Bronchial epithelial cell (primary cell): ENCODE measurements at places on chromosomes 6 and 20.

GRCh38 chr20:63156221-63156671 lies 59.7 kb downstream of the YTHDF1 start:
- DNase-seq: no peak

GRCh38 chr6:89260310-89260709 lies 43.2 kb upstream of the GABRR1 start:
- DNase-seq: no peak

- DNase-seq: no peak
Observed at GRCh38 chr6:26019967-26020328, 57.3 kb downstream of the TRIM38 start.

- DNase-seq: no peak
Observed at GRCh38 chr20:50358971-50359370, 151.2 kb upstream of the PTPN1 start.

DNA sequence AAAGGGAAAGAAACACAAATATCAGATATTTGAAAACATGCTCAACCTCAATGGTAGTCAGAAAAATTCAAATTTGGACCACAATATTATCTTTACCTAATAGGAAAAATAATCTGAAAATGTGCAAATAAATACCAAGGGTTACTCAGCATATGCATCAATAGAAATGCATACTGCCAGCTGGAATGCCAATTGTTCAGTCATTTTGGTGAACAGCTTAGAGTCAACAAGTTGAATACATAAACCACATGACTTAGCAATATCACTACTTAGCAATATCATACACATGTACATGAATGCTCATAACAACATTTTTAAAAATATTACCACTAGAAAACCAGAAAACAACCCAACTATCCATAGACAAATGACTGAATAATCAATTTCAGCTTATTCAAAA lies 212.7 kb downstream of the PTPRK start:
- peak; percentile 54 for DNase-seq

DNA sequence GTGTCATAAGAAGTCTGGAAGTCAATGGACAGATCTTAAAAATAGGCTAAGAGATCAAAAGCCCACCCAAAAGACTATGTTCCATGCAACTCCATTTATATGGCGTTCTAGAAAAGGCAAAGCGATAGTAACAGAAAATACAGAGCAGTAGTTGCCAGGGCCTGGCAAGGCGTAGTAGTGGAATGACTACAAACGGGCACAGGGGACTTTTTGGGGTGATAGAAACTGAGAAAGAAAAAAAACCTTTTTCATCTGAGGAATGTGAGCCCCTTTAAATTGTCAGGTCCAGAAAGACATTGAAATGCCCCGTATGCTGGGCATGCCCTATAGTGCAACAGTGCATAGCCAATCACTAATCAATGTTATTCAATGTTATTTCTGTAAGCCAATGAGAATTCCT lies 47.2 kb upstream of the FAM50B start:
- DNase-seq: no peak

DNA sequence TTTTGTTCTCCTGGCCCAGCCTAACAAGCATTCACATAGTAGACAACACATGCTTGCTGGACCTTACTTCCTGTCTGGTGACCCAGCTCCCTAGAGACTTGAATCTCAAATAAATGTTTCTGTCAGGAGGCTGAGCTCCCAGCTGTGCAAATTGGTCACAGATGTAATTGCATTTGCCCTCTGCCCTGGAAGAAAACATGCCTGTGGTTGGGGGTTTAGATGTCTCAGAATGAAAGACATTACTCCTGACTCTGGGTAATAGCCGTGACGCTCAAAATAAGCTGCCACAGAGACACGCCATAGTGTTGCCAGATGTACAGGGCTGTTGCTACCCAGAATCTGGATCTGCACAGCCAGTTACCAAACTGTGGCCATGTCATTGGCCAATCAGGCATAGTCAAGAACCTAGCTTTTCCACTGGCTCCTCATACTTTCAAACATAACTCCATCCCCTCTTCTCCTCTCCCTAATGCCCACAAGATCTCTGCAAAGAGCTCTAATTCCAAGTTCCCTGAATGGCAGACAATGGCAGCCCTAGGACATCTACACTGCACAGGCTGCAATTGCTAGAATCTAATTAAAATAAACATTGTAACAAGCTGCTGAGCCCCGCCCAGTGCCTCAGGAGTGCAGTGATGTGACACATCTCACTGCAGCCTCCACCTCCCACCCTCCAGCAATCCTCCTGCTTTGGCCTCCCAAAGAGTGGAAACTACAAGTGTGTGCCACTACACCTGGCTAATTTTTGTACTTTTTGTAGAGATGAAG lies 32.8 kb upstream of the GMPR start:
- DNase-seq: no peak

GRCh38 chr6:125197795-125198269 lies 44.3 kb downstream of the TPD52L1 start:
- DNase-seq: peak; percentile 68

DNA sequence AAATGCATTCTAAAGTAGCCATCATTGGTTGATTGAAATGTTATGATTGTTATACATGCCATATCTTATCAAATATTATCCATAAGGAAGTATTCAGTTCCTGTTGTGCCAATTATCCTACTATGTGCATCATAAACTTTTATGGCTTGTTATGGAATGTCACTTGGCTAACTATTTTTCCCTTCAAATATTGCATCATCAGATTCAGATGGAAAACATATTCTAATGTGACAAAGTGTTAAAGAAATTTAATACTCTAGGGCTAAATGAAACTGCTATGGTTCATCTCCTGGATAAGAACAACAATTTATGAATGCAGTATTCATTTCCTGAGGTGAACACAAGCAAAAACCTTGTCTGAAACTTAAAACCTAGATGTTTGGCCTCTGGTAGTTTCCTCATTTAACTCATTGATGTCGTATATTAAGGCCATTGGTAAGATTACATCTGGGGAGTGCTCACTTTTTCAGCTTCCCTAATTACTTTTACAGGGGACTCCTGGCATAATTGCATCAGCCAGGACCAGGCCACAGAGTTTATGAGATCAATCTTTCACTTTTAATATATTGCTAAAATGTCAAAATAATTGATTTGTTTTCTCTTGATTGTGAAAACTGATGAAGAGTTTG lies 134.9 kb upstream of the CEP162 start:
- DNase-seq: no peak

- no peak for DNase-seq
Observed at GRCh38 chr6:48813836-48814235, 649.2 kb downstream of the MMUT start.

DNA sequence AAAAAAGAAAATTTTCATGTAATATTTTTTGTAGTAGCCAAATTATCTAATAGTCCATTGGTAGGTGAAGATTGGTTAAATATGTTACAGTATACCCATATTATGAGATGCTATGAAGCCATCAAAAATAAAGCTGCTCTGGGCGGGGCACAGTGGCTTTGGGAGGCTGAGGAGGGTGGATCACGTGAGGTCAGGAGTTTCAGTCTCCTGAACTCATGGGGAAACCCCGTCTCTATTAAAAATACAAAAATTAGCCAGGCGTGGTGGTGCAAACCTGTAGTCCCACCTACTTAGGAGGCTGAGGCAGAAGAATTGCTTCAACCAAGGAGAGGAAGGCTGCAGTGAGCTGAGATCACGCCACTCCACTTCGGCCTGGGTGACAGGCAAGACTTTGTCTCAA lies 360.5 kb downstream of the KIF16B start:
- DNase-seq: no peak

GRCh38 chr6:11139051-11139960 lies 27.8 kb upstream of the ERVFRD-1 start:
- peak; percentile 99 for DNase-seq

DNA sequence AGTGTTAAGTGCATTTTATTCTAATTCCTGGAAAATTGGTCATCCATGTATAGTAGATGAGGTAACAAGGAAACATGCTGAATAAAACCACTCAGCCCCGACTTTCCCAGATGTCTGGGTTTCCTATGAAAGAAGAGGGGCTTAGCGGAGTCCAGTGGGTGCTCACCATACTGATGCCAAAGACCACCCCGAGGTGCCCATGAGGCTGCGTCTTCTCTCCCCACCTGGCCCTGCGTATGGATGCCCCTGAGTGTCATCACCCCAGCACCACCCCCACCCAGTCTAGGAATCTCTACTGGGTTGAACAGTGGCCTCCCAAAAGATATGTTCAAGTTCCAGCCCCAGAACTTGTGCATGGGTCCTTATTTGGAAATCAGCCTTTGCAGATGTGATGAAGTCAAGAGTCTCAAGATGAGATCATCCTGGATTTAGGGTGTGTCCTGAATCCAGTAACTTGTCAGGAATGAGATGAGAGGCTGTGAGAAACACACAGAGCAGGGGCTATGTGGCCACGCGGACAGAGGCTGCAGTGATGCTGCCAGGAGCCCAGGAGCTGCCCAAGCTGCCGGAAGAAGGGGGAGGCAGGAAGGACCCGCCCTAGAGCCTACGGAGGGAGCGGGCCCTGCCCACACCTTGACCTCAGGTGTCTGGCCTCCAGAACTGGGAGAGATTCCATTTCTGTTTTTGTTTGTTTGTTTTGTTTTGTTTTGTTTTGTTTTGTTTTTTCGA lies 124.6 kb upstream of the CDH4 start:
- peak; percentile 51 for DNase-seq

- peak; percentile 39 for DNase-seq
Observed at GRCh38 chr6:163554663-163555062, 140.1 kb downstream of the QKI start.

DNA sequence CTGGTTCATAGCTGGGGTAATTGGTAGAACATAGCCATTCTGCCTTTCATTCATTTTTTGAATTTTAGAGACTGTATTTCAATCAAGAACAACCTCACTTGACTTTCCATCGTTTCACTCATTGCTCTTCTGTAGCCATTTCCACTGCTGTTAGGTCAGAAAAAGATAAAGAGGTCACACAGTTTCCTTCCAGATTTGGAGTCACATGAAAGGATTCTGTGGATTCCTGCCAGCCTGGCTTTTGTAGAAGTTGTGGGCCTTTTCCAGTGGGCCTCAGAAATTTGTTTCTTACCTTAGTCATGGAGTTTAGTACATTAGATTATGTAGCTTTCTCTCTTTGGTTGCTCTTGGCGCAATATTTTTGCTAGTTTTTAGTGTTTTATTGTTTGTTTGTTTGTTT lies 157.8 kb downstream of the SASH1 start:
- no peak for DNase-seq

GRCh38 chr20:63217706-63218105 lies 1.8 kb upstream of the YTHDF1 start:
- no peak for DNase-seq

- no peak for DNase-seq
Observed at GRCh38 chr6:43967719-43968091, 159.5 kb downstream of the MRPL14 start.

DNA sequence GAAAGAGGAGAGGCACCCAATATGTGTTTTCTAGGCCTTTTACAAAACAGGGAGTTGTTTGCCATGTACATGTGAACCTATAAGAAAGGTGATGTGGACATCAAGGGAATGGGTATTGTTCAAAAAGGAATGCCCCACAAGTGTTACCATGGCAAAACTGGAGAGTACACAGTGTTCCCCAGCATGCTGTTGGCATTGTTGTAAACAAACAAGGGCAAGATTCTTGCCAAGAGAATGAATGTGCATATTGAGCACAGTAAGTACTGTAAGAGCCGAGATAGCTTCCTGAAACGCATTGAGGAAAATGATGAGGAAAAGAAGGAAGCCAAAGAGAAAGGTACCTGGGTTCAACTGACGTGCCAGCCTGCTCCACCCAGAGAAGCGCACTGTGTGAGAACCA lies 13.1 kb downstream of the QRSL1 start:
- no peak for DNase-seq

DNA sequence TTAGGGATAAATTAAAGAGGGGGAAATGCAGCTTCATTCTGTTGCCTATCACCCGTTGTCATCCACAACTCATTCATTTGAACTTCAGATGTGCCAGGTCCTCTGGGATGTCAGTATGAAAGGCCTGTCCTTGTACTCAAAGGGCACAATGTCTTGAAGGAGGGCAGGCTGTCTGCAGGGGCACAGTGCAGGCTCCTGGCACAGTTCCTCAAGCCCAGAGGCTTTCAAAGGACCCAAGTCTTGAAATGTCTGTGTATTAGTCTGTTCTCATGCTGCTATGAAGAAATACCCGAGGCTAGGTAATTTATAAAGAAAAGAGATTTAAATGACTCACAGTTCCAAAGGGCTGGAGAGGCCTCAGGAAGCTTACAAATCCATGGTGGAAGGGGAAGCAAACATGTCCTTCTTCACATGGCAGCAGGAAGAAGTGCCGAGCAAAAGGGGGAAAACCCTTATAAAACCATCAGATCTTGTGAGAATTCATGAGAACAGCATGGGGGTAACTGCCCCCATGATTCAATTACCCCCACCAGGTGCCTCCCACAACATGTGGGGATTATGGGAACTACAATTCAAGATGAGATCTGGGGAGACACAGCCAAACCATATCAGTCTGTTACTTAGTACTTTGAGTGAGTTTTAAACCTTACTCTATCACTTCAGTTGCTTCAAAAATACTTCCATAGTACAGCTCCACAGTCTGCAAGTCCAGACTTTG lies 9.4 kb downstream of the SNX9 start:
- peak; percentile 37 for DNase-seq

DNA sequence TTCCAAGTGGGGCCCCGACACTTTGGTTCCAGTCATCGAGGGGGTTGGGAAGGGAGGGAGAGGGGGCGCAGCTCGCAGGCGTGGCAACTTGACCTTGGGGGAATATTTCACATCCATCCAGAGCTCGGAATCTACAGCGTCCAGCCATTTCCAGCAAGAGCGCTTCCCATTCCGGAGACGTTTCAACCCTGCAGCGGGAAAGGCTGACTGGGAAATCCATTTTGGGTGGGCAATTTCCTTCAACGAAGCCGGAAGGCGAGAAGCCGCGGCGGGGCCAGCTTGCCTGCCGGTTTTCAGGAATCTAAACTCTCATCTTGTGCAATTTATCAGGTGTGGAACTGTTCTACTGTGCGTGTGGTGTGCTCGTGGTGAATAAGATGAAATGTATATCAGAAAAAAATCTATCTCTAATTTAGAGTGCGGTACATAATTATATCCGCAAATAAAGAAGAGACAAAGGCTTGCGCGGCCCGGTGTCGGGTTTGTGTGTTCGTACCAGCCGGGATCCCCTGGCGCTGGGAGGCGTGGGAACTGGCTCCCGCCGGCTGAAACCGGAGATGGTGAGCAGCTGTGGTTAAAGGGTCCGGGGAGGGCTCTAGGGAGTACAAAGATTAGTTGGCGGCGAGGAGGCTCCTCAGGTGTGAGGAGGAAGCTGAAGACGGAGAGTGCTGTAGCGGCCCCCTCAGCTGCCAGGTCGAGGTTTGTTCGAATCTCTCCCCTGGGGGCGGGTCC lies 4.8 kb downstream of the SLC32A1 start:
- DNase-seq: no peak

DNA sequence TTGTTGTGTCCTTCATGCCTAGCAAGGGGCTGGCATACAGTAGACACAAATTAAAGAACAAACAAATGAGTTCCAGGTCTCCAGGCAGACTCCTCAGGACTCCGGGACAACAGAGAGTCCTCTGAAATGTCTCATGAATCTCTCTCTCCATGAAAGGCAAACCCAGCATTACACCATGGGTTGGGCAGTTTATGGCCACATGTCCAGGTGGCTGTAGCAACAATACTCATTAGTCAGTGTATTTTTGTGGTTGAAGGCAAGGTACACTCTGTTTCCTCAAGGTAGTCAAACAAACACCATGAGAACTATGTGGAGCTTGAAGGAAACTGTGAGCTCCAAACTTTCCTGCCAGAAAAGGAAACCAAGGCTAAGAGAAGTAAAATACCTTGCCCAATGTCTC lies 62.2 kb downstream of the KCNB1 start:
- peak; percentile 21 for DNase-seq
